Stimulated activated naive B cell treated with anti-CD40 and anti-IgM and Interleukin-4, amounts not matched to agents 10 μg/mL and 1 μg/mL and 100 μg/mL, for 72 hours (primary cell): ENCODE measurements at places on chromosomes 1 and 21.

DNA sequence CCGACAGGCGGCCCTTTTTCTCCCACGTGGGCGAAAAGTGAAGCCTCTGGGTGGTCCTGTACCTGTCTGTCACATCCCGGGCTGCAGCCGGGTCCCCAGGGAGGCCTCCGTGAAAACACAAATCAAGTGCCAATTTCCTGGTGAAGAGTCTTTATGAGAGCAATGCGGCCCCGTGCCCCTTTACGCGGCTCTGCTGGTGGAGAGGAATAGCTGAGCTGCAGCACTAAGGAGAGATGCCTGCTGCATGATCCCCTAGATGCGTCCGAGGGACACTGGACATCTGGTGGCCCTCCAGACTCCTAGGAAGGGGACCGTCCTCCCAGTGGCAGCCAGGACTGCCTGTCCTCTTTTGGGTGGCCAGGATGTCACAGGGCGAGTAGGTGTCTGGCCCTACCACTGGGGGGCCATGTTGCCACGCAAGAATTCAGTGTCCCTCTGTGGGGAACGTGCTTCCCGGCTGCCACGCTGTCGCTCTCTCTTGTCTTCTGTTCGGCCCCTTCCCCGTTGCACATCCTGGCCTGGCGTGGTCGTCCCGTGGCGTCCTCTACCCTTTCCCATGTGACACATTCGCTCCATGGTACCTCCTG lies 38.7 kb downstream of the COL18A1 start:
- no peak for DNase-seq
- no peak overlapping the region for H3K27ac ChIP-seq
- H3K4me3 ChIP-seq, result no peak overlapping the region
- H3K4me1 ChIP-seq, result peaks cover 3% of the 10 kb centered on the region
- peaks cover 49% of the 10 kb centered on the region for H3K27me3 ChIP-seq

- no peak overlapping the region for H3K4me3 ChIP-seq
- no peaks in the 10 kb centered on the region for H3K36me3 ChIP-seq
- H3K4me1 ChIP-seq, result peaks cover 2% of the 10 kb centered on the region
- no peak for DNase-seq
- peaks cover 41% of the 10 kb centered on the region for H3K27me3 ChIP-seq
Observed at GRCh38 chr1:209590405-209590804, 6.9 kb downstream of the CAMK1G start.

DNA sequence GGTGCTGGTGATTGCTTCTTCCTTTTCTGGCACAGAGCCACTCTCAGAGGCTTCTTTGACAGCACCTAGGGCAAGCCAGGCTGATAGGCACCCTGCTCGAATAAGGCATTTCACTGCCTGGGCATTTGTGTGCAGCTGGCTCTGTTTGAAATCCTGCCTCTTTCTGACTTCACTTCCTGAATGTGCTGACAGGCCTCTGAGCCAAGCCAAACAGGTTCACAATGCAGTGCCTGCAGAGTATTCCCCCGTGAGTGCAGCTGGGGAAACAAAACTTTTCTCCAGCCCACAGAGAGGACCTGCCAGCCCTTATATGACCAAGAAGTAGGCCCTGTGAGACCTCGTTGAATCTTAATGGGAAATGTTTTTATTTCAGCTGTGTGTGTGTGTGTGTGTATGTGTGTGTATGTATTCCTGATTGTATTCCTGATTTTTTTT lies 10.4 kb downstream of the JUN start:
- peak; percentile 49 for DNase-seq
- H3K4me1 ChIP-seq, result peaks cover 17% of the 10 kb centered on the region
- H3K36me3 ChIP-seq, result no peaks in the 10 kb centered on the region

DNA sequence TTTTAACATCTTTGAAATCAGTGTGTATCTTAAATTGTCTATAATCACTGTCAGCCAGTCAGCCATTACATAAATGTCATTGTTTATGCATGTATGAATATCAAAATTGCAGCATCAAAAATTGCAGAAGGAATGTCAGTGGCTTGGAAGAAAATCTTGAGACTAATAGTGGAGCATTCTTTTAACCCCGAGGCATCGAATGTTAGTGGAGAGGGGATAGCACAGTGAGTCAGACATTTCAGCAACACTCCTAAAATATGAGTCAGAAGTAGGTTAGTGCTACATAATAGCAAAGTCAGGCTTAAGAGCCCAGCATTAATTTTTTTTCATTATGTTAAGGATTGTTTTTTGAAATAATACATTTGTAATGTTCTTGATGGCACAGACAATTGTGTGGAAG lies 45.5 kb downstream of the SNRPE start:
- no peaks in the 10 kb centered on the region for H3K36me3 ChIP-seq
- DNase-seq, result no peak
- no peak overlapping the region for H3K4me3 ChIP-seq
- no peaks in the 10 kb centered on the region for H3K4me1 ChIP-seq

- peaks cover 4% of the 10 kb centered on the region for H3K4me1 ChIP-seq
- H3K36me3 ChIP-seq, result peaks cover 48% of the 10 kb centered on the region
- no peak overlapping the region for H3K4me3 ChIP-seq
- H3K27ac ChIP-seq, result no peak overlapping the region
Observed at GRCh38 chr21:46509741-46510502, 51.2 kb downstream of the DIP2A start.

GRCh38 chr1:104238991-104239390 lies 489.3 kb downstream of the AMY1C start:
- no peak overlapping the region for H3K27ac ChIP-seq
- no peaks in the 10 kb centered on the region for H3K4me1 ChIP-seq
- H3K4me3 ChIP-seq, result no peak overlapping the region
- no peaks in the 10 kb centered on the region for H3K27me3 ChIP-seq

DNA sequence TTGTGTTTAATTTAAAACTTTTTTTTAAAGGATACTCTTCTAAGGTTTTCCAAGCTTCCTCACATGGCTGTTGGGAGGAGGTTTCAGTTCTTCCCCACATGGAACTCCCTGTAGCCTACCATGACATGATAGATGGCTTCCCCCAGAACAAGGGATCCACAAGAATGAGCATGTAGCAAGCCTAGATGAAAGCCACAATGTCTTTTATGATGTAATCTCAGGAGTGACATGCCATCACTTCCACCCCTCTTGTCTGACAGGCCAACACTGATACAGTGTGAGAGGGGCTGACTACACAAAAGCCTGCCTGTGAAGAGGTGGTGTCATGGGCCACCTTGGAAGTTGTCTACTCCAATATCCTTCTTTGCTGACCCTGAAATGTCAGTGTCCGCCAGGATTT lies 32.0 kb downstream of the CD34 start:
- H3K27ac ChIP-seq, result no peak overlapping the region
- H3K36me3 ChIP-seq, result no peaks in the 10 kb centered on the region
- DNase-seq, result no peak
- peaks cover 20% of the 10 kb centered on the region for H3K4me1 ChIP-seq
- no peak overlapping the region for H3K4me3 ChIP-seq

GRCh38 chr1:109527098-109527811 lies 12.4 kb upstream of the GPR61 start:
- no peak for DNase-seq
- no peaks in the 10 kb centered on the region for H3K36me3 ChIP-seq
- peak overlapping the region; percentile 40 for H3K4me3 ChIP-seq

DNA sequence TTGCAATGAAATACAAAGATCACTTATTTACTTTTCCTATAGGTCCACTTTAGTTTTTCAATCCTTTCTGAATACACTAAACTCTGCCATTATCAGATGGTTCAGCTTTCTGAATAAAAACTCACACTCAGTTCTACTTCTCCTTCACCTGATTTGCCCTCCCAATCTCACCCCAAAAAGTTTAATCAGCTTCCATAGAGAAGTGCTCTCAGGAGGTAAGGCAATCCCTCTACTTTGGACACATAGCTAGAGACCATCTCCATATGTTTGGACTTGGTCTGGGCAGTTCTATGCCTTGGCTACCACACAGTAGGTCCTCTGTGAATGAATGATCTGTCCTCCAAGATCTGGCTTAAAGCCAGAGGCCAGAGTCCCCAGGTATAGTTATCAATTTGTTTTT lies 40.9 kb downstream of the PTPN14 start:
- H3K27me3 ChIP-seq, result no peaks in the 10 kb centered on the region
- H3K36me3 ChIP-seq, result no peaks in the 10 kb centered on the region
- DNase-seq, result no peak
- H3K27ac ChIP-seq, result no peak overlapping the region

DNA sequence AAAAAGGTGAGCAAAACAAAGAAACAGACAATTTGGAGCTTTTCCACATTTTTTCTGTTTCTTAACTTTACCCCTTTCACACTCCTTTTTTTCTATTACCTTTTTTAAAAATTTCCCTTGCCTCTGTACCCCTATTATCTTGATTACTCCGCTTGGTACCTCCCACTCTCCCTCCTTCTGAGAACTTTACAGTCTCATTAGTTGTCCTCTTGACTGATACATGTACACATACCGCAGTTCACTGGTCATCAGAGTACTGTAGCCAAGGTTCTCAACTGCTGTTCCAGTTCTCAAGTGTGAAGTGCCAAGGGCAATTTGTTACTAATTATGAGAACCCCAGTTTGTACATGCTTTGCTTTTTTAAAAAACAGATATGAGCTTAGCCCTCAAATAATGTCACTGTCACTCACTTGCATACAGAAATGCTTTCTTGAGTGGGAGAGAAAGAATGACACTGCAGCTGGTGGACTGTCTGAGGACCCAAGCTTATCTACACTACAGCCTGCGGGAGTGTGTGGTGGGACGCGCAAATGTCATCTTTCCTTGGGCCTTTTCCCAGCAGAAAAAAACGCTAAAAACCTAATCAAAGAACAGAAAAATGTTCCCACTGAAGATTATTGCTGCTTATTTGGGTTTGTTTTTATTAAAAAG lies 160.8 kb downstream of the DISP1 start:
- no peaks in the 10 kb centered on the region for H3K27me3 ChIP-seq
- H3K27ac ChIP-seq, result no peak overlapping the region
- peaks cover 3% of the 10 kb centered on the region for H3K36me3 ChIP-seq
- H3K4me3 ChIP-seq, result no peak overlapping the region
- no peak for DNase-seq

DNA sequence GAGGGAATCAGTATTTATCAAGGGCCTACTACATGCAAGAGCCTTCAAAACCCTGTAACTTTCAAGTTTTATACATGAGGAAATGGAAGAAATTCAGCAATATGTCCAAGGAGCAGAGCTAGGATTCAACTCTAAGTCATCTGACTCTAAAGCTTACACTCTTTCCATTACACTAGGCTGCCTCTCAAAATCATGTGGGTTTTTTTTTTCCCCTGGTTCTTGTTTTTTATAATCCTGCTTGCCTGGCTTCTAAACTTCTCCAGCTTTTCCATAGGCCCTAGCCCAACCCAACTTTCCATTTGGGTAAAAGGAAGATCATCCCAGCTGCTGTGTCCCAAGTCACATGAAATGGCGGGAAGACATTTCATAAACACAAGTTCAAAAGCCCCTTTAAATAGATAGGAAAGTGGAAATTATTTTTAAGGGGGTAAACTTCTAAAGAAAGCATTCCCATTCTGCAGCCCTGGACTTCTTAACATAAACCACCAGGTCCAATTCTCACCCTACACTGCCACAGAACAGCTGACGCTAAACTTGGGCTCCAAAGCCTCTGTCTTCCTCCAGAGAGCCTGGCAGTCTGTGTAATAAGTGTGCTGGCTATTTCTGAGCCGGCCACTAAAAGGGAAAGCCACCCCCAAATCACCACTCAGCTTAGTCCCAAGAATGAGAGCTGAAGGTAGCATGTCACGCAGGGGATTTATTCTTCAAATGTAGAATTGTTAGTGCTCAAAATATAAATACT lies 46.9 kb downstream of the ITPKB start:
- peaks cover 78% of the 10 kb centered on the region for H3K4me1 ChIP-seq
- no peak for DNase-seq
- H3K4me3 ChIP-seq, result peak overlapping the region; percentile 25
- H3K36me3 ChIP-seq, result peaks cover 70% of the 10 kb centered on the region
- H3K27me3 ChIP-seq, result no peaks in the 10 kb centered on the region

DNA sequence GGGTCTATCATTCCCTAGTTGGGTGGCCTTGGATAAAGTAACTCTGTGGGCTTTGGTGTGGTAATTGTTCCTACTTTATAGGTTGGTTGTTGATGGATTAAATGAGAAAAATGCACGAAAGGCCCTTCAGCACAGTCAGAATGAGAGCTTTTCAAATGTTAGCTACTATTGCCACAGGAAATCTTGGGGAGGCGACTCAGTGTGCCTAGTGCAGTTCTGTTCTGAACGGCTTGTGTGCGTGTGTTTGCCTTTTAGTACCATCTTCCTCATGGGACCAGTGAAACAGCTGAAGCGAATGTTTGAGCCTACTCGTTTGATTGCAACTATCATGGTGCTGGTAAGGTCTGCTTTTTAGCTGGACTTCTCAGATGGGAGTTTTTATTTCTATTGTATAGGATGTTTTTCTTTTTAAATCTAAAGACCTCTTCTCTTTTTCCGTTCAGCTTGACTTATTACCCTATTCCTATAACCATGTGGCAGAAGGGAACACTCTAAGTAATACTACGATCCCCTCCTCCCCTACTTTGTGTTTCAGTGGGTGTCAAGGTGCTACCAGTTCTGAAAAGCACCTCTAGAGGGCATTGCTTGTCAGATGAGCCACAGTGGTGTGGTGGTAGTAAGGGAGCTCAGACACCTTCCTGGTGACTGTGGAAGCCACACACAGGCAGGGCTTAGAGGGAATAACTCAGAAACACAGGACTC lies 9.2 kb downstream of the SFT2D2 start:
- H3K27ac ChIP-seq, result no peak overlapping the region
- H3K4me3 ChIP-seq, result no peak overlapping the region
- H3K4me1 ChIP-seq, result peaks cover 58% of the 10 kb centered on the region
- H3K36me3 ChIP-seq, result peaks cover 48% of the 10 kb centered on the region

DNA sequence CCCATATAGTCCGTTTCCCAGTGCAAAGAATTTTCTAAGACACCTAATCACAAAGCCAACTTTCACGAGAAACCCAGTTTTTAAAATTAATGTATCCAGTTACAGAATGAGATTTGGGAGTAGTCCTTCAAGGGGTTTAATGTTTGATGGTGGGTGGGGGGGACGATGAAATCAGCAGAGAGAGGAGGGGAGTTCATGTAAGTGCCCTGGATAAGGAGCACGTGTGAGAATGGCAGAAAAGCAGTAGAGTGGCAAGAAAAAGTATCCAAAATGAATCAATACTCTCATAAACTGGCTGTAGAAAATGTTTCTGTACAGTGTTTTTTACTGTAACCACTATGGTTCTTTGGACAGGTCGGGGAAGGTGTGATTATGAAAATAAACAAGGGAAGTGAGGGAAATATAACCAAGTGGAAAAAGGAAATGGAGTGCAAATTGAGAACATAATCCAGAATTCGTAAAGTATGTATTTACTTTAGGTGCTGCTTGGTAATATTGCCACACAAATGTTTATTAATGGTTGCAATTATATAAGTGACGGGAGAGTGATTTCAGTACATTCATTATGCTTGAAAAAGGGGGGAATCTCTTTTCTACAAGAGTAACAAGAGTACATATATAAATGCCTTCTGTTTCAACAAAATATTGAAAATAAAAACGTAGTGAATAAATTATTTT lies 118.7 kb upstream of the RRP15 start:
- no peak for DNase-seq
- H3K36me3 ChIP-seq, result no peaks in the 10 kb centered on the region
- H3K4me1 ChIP-seq, result peaks cover 23% of the 10 kb centered on the region
- no peak overlapping the region for H3K4me3 ChIP-seq
- H3K27me3 ChIP-seq, result peaks cover 32% of the 10 kb centered on the region
- no peak overlapping the region for H3K27ac ChIP-seq

GRCh38 chr1:171389171-171389570 lies 75.2 kb downstream of the FMO4 start:
- H3K4me1 ChIP-seq, result no peaks in the 10 kb centered on the region
- no peak for DNase-seq
- H3K27me3 ChIP-seq, result no peaks in the 10 kb centered on the region
